ENCODE measurements at places on chromosomes 13 and 19.

GRCh38 chr13:25738342-25739196 is 313.2 kb downstream of the SHISA2 start:
- no peak for DNase-seq

DNA sequence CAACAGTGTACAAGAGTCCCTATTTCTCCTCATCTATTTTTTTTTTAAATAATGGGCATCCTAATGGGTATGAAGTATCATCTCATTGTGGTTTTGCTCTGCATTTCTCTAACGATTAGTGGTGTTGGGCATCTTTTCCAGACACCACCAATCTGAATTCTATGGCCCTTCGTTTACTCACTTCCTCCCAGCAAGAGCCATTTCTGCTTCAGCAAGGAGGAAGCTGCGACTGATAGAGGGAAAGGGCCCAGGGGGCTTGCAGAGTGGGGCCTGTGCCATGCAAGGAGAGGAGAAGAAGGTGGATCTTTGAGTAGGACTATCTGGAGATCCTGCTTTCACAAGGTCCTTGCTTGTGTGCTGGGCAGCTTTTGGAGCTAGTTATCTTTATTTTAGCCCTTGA is 58.0 kb downstream of the USPL1 start:
- no peak for DNase-seq

DNA sequence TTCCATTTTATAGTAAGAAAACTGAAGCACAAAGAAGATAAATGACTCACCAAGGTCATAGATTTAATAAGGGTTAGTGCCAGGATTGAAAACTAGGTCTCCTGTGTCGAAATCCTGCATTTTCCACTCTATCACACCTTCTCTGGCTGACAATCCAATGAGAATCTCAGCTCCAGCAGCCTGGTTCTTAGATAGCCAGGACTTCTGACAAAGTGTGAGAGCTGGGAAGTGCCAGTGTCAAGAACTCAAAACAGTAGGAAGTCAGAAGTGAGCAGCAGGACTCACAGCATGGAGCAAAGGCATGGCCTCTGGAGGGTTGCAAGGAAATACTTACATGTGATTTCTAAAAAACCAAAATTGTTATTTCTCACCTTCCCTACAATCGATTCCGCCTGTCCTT is 24.3 kb downstream of the KCTD12 start:
- DNase-seq, result no peak

GRCh38 chr19:2352121-2352520 is 7.9 kb upstream of the TMPRSS9 start:
- no peak for DNase-seq

- no peak for DNase-seq
These were observed 659 bp downstream of the GNA11 start for GRCh38 chr19:3094601-3095440.

DNA sequence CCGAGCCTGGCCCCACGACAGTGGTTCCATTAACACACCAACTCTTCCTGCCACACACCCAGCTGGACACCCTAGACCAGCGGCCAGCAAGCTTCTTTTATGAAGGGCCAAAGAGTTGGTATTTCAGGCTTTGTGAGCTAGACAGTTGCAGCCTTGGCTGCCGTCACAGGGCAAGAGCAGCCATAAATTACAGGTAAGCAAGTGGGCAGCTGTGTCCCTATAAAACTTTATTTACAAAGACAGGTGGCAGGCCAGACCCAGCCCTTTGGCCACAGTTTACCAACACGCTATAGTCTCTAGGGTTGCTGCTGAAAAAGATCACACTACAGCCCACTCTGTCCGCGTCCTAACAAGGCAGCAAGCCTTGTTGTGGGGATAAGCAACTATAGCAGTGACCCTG is 13.3 kb downstream of the ELL start:
- DNase-seq, result no peak

GRCh38 chr19:29457413-29457812 is 68.4 kb upstream of the VSTM2B start:
- DNase-seq, result no peak

DNA sequence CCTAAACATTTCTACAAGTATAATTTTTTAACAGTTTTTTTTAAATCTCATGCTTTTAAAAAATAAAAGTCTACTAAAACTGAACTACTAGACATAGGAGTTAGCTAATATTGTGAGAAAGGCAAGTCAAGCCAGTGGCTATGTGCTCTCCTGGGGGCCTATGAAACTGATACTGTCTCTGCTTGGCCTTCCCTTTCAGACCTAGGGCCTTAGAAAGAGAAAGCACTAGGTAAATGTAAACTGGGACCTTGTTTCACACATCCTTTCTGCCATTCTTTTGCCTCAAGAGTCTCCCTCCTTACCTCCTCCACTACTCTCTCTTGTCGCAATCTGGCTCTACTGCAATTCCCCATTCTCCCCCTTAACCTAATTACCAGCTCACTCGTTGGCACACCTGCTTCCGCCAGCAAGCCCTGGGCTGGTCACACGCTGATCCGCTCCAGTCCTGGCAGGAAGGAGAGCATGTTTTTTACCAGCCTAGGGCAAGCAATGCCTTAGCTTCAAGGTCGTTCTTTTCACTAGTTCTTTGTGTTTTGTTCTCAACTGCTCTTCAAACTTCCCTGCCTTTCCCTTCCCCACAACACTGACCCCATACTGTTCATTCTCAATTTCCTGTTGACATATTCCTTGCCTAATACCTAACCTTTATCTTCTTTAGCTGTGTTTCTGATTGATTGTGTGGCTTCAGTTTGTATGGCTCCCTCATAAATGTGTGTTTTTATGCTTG is 23.1 kb downstream of the TBC1D4 start:
- DNase-seq, result no peak

DNA sequence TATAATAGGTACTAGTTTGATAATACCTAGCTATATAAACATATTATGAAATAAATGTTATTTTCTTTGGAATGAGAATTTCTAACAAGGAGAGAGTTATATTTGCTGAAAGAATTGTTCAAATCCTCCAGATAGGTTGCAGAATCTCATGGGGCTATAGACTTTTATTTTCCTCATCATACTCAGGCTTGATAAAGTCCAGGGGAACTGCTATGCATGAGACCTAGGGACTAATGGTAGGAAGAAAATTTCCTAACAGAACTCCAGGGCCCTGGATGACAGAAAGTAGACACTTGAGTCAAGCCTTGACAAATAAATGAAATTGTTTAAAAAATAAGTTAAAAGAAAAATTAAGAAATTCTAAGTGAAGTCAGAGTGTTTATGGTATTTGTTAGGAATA is 138.5 kb upstream of the DACH1 start:
- no peak for DNase-seq

GRCh38 chr13:34810996-34811395 is 131.1 kb upstream of the NBEA start:
- DNase-seq, result no peak

DNA sequence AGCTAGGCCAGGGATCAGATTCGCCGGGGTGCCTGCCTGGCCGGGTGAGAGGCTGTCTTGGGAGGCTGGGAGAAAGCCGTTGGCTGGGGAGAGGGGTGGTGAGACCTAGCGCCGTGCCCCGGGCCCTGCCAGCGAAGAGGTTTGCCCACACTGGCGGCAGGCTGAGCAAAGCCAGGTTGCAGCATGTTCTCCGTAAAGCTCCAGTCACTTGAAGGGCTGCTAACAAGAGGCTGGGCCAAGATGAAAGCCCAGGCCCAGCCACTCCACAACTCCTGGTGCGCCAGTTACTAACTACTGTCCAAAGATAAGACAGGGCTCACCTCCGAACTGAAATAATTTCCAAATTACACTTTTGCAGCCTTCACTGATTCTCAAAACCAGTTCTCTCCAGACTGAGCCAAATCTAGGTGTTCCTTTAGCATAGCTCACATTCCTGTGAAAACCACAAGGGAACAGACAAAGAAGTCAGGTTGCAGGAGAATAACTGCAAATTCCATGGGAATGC is 16.3 kb downstream of the ELAVL1 start:
- DNase-seq, result no peak

DNA sequence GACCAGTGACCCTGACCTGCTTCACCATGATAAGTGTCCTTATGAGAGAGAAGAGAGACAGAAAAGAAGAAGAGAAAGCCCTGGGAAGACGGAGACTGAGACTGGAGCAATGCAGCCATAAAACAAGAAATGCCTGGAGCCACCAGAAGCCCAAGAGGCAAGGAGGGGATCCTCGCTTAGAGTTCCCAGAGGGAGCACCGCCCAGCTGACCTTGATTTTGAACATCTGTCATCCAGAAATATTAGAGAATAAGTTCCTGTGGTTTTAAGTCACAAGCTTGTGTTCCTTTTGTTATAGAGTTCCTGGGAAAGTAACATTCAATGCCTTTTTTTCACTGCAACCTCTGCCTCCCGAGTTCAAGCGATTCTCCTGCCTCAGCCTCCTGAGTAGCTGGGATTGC is 20.2 kb downstream of the CERS1 start:
- no peak for DNase-seq

- DNase-seq, result no peak
These were observed 1124.5 kb upstream of the ATXN8OS start for GRCh38 chr13:68982961-68983619.

DNA sequence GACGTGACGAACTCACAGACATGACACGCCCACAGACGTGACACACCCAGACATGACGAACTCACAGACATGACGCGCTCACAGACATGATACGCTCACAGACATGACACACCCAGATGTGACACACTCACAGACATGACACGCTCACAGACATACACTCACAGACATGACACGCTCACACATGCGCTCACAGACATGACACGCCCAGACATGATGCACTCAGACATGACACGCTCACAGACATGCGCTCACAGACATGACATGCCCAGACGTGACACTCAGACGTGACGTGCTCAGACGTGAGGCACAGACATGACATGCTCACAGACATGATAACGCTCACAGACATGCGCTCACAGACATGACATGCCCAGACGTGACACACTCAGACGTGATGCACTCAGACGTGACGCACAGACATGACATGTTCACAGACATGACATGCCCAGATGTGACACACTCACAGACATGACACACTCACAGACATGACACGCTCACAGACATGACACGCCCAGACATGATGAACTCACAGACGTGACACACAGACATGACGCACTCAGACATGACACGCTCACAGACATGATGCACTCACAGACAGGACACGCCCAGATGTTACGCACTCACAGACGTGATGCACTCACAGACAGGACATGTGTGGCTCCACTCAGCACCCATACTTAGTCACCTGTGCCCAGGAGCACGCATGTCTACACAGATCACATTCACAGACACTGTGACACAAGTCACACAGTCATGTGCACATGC is 8.1 kb downstream of the ERFL start:
- DNase-seq, result no peak
